ENCODE measurements at places on chromosomes 4 and X. TPM values are rescaled to one million over a fixed set of nuclear protein-coding genes. Genes with fewer than 3 reads are reported as not detected.

Gene TRIM75
- not detected for polyA plus RNA-seq

Gene RNF212
- 1.7 TPM for polyA plus RNA-seq

Gene CXorf51A
- polyA plus RNA-seq: not detected

Gene ETDB
- polyA plus RNA-seq: not detected

Gene MORF4L2
- 674 TPM for polyA plus RNA-seq

Gene FDCSP
- not detected for polyA plus RNA-seq

Gene TEX13B
- polyA plus RNA-seq: not detected

DNA sequence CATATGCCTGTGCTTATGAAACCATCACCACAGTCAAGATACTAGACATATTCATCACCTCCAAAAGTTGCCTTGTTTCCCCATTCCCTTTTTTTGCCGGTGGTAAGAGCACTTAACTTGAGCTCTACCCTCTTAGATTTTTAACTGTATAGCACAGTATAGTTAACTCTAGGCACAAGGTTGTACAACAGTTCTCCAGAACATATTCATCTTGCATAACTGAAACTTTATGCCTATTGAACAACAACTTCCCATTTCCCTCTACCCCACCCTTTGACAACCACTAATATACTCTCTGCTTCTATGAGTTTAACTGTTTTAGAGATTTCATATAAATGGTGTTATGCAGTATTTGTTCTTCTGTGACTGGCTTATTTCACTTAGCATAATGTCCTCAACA is 119.3 kb downstream of the ASB9 start:
- DNase-seq: no peak
- H3K4me1 ChIP-seq: no peaks in the 10 kb centered on the region
- H3K4me3 ChIP-seq: no peak overlapping the region
- H3K36me3 ChIP-seq: no peaks in the 10 kb centered on the region
- no peak overlapping the region for H3K27ac ChIP-seq
- no peaks in the 10 kb centered on the region for H3K27me3 ChIP-seq

DNA sequence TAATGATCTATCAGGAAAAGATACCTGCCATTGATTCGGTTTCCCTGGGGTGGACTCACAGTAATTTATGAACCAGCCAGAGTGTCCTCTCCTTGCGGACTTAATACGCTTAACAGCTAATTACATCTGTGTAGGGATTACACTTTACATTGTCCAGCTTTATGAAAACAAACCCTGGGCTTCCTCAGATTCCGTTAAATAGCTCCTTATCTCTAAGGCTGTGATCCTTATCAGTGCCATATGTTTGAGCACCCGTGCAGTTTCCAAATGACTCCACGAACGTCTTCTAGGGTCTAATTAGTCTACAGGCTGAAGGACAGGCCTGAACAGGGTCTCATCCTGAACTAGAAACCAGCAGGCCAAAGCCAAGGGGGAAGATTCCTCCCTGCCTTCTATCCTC is 56.9 kb downstream of the KDR start:
- peaks cover 10% of the 10 kb centered on the region for H3K4me1 ChIP-seq
- no peak overlapping the region for H3K27ac ChIP-seq
- no peaks in the 10 kb centered on the region for H3K27me3 ChIP-seq
- H3K36me3 ChIP-seq: no peaks in the 10 kb centered on the region
- H3K4me3 ChIP-seq: no peak overlapping the region

DNA sequence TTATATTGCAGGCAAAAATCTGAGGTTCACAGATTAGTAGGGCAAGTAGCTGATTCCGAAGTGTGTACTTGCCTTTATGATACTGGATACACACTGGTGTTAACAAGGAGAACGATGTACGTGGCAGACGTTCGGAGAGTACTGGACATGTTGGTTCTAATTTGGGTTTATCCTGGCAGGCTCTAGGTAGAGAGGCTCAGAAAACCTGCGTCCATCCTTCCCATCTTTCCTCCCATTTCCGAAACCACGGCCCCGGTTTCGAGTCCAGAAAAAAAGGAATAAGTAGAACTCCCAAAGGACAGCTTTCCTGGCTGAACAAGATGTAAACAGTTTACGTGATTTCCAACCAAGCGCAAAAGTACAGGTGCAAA is 351 bp upstream of the SLC30A9 start:
- peaks cover 17% of the 10 kb centered on the region for H3K4me1 ChIP-seq
- DNase-seq: no peak
- H3K27ac ChIP-seq: peak overlapping the region; percentile 66
- peak overlapping the region; percentile 92 for H3K4me3 ChIP-seq
- H3K27me3 ChIP-seq: no peaks in the 10 kb centered on the region

DNA sequence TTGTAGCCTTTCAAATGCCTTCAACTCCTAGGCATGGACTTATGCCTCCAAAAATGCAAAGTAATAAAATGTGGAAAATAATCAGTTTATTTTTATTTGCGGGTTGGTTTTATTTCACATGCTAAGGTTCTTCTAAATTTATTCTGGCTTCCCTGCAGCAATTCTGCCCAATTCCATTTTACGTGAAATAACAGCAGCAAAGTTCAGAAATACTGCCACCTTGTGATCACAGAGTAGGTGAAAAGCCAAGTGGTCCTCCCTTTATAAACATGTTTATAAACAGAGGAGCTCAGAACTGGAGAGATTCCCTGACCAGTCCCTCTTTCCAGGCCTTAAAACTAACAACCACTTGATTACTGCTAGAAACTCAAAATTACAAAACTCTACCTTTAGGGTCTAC is 14.7 kb upstream of the DCHS2 start:
- no peak overlapping the region for H3K27ac ChIP-seq
- H3K27me3 ChIP-seq: peaks cover 11% of the 10 kb centered on the region
- H3K4me1 ChIP-seq: no peaks in the 10 kb centered on the region
- no peaks in the 10 kb centered on the region for H3K36me3 ChIP-seq

- H3K27me3 ChIP-seq: no peaks in the 10 kb centered on the region
- H3K36me3 ChIP-seq: no peaks in the 10 kb centered on the region
- no peak for DNase-seq
These were observed 106.9 kb upstream of the MID1IP1 start for GRCh38 chrX:38694394-38694793.

- DNase-seq: no peak
- peaks cover 4% of the 10 kb centered on the region for H3K4me1 ChIP-seq
- H3K27ac ChIP-seq: no peak overlapping the region
- H3K36me3 ChIP-seq: no peaks in the 10 kb centered on the region
These were observed 253.1 kb upstream of the GPC4 start for GRCh38 chrX:133668225-133668931.

GRCh38 chr4:183374950-183375555 is 52.8 kb upstream of the CLDN24 start:
- no peak overlapping the region for H3K27ac ChIP-seq
- DNase-seq: no peak
- H3K4me3 ChIP-seq: no peak overlapping the region
- no peaks in the 10 kb centered on the region for H3K36me3 ChIP-seq
- no peaks in the 10 kb centered on the region for H3K27me3 ChIP-seq

DNA sequence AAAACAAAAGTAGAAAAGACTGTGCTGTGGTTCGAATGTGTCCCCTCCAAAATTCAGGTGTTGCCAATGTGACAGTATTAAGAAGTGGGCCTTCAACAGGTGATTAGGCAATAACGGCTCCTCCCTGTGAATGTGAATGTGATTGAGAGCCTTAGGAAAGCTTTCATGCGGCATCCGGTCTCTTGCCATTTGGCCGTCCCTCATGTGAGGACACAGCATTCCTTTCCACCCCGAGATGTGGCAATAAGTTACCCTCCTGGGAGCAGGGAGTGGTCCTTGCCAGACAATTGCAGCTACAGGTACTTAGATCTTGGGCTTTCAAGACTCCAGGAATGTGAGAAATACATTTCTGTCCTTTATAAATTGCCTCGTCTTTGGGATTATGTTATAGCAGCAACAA is 129.3 kb downstream of the CPEB2 start:
- H3K4me1 ChIP-seq: no peaks in the 10 kb centered on the region
- no peak overlapping the region for H3K27ac ChIP-seq
- DNase-seq: no peak

DNA sequence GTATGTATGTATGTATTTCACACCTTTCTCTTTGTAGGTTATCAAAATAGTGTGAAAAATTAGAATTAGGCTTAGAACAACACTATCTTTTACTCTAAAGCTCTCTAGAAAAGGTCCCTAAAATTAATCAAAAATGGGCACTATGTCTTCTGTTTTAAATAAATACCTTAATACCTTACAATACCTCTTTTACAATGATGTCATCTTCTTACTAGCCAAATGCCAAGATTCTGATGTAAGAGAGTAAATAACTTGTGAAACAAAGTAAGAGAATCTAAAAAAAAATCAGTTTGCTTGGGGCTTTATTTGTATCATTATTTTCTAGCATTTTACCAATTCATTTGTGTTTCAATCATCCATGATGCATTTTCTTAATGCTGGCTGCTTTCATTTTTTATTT is 402.2 kb upstream of the MAGEB2 start:
- H3K27me3 ChIP-seq: no peaks in the 10 kb centered on the region
- no peaks in the 10 kb centered on the region for H3K36me3 ChIP-seq
- no peaks in the 10 kb centered on the region for H3K4me1 ChIP-seq

DNA sequence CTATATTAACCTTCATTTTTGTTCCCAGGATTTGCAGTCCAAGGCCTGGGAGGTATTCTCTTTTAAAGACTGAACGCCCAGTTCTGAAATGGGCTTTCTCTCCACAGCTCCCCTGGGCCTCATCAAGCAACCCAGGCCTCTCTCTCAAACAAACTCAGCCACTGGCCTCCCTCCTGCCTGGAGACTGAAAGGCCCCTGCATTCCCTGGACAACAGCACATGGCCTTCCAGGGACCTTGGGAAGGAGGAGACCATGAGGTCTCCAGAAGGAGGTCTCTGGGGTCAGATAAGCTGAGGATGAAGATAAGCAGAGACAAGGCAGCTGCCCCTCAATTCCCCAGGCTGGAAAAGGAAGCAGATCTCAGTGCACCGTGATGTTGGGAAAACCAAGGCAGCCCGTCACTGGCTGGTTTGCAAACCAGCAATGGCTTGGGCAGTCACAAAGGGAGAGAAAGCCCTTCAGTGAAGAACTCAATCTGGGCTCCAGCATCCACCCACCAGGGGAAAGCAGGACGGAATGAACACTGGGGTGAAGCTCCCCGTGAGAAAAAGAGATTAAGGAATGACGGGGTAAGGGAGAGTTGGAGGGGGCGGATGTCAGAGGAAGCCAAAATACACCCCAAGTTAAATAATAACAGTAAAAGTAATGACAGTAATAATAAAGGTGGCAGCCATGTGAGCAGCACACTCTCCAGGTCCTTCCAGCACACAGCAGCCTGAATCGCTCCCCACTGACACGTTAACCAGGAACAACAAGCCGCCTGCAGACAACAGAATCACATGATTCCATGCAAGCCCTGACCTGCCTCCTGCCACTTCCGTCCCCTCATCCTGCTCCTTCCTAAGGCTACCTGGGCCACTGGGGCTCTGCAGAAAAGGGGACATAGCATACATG is 22.3 kb downstream of the AMOT start:
- H3K36me3 ChIP-seq: no peaks in the 10 kb centered on the region
- H3K4me3 ChIP-seq: no peak overlapping the region
- peak overlapping the region; percentile 34 for H3K27ac ChIP-seq
- no peak for DNase-seq

DNA sequence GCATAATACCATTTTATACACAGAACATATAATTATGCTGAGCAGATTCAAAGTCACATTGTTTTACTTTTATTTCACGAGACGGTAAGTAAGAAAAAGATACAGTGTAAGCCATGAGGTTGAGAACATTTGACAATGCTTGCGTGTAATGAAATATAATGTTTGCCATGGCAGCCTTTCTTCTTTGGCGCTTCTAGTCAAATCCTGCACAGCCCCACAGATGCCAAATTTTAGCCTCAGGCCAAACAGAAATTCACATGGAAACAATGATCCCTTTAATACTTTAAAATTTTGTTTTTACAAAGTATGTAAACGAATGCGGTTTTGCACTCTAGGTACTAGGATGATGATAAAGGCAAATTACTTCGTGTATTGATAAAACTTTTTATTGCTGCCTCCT is 502.7 kb upstream of the SMIM31 start:
- H3K36me3 ChIP-seq: no peaks in the 10 kb centered on the region
- no peak overlapping the region for H3K27ac ChIP-seq
- peaks cover 6% of the 10 kb centered on the region for H3K4me1 ChIP-seq
- H3K27me3 ChIP-seq: no peaks in the 10 kb centered on the region

DNA sequence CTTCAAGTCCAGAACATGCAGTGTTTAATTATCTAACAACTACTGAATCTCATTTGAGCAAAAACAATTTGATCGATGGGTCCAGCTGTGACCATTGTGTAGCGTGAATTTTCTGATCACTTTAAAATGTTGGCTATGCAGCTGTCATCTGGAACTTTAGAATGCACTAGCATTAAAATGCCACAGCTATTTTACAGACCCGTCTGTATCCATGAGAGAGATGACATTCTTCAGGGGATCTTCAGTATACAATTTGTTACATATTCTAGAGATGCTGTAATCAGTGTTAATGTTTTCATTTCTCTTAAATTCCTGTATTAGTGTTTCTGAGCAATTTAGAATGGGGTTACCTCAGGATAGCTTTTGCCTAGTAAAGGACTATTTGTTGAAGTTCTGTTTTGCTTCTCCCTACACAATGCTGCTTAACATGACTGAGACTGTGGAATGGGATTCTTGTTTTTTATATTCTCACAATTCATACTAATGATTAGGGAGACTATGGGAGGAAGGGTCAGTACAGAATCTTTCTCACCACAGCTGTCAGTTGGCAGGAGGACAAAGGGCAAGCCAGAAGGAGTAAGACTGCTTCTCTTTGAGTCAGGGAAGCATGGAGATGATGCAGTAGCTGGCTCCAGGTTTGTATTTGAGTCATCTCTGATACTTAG is 13.2 kb upstream of the CTSO start:
- H3K27ac ChIP-seq: no peak overlapping the region
- no peak for DNase-seq
- H3K36me3 ChIP-seq: no peaks in the 10 kb centered on the region
- no peaks in the 10 kb centered on the region for H3K4me1 ChIP-seq
- no peaks in the 10 kb centered on the region for H3K27me3 ChIP-seq

DNA sequence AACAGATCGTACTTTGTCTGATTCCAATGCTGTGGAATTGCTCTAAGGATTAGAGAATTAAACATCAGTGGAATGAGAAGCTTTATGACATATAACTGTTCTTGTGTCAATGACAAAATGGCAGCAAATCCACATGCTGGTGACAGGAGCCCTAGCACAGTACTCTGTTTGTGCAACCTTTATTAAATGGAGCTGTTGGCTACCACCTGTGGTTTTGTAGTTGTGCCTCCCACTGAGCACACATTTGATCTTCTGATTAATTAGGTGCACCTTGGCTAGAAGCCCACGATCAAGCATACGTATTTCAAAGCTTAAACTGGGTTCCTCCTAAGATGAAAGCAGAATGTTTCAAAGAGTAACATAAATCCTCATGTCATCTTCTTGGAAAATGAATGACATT is 394.0 kb upstream of the IGFBP7 start:
- H3K27ac ChIP-seq: no peak overlapping the region
- no peaks in the 10 kb centered on the region for H3K4me1 ChIP-seq
- no peak for DNase-seq
- H3K27me3 ChIP-seq: no peaks in the 10 kb centered on the region
- no peak overlapping the region for H3K4me3 ChIP-seq

- H3K27me3 ChIP-seq: no peaks in the 10 kb centered on the region
- no peak overlapping the region for H3K4me3 ChIP-seq
- H3K36me3 ChIP-seq: peaks cover 4% of the 10 kb centered on the region
These were observed 17.2 kb downstream of the SCARB2 start for GRCh38 chr4:76196376-76196775.

GRCh38 chr4:78518561-78518960 is 33.0 kb upstream of the ANXA3 start:
- DNase-seq: no peak
- no peaks in the 10 kb centered on the region for H3K4me1 ChIP-seq
- H3K4me3 ChIP-seq: no peak overlapping the region
- H3K36me3 ChIP-seq: no peaks in the 10 kb centered on the region

- H3K4me3 ChIP-seq: no peak overlapping the region
- H3K36me3 ChIP-seq: no peaks in the 10 kb centered on the region
- H3K4me1 ChIP-seq: no peaks in the 10 kb centered on the region
These were observed 17.6 kb downstream of the MAB21L2 start for GRCh38 chr4:150599547-150599946.
